ENCODE measurements at places on chromosomes 12 and 14. TPM values are rescaled to one million over a fixed set of nuclear protein-coding genes. Genes with fewer than 3 reads are reported as not detected.

The SERPINA12 gene
- not detected for total RNA-seq

DNA sequence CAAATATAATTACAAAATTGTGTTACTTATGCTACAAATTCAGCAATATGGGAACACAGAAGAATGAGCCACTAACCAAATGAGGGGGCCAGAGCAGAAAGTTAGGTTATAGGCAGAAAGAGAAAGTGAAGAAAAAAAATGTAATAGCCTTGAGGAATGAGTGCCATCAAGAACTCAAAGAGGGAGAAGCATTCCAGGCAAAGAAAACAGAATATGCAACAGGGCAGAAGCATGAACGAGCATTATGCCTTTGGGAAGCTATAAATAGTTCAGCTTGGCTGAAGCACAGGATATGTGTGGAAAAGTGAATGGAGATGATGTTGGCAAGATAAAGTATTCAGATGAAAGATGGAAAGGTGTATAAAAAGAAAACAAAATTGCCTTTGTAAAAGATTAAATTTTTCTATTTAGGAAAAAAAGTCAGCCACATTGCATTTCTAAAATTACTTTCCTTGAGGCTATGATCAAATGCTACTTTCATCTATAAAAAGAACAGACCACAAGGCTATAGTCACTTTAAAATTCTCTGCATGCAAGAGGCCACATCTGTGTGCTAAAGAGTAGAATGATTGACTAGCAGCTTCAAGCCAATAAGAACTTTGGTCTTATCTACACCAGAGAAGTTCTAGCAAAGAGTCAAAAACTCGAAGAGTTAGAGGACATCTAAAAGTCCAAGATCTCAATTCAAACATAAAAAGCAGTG, 193.6 kb upstream of the GARIN6 start:
- DNase-seq, result no peak
- H3K27me3 ChIP-seq, result no peaks in the 10 kb centered on the region
- no peak overlapping the region for H3K4me3 ChIP-seq
- H3K27ac ChIP-seq, result no peak overlapping the region

The TRPV4 gene
- not detected for total RNA-seq

The PPP1R1A gene
- not detected for total RNA-seq

The PAX9 gene
- total RNA-seq, result 0.27 TPM

GRCh38 chr12:23004473-23005020, 379.6 kb downstream of the ETNK1 start:
- no peaks in the 10 kb centered on the region for H3K4me1 ChIP-seq
- no peak overlapping the region for H3K4me3 ChIP-seq
- no peak for DNase-seq
- H3K36me3 ChIP-seq, result no peaks in the 10 kb centered on the region

DNA sequence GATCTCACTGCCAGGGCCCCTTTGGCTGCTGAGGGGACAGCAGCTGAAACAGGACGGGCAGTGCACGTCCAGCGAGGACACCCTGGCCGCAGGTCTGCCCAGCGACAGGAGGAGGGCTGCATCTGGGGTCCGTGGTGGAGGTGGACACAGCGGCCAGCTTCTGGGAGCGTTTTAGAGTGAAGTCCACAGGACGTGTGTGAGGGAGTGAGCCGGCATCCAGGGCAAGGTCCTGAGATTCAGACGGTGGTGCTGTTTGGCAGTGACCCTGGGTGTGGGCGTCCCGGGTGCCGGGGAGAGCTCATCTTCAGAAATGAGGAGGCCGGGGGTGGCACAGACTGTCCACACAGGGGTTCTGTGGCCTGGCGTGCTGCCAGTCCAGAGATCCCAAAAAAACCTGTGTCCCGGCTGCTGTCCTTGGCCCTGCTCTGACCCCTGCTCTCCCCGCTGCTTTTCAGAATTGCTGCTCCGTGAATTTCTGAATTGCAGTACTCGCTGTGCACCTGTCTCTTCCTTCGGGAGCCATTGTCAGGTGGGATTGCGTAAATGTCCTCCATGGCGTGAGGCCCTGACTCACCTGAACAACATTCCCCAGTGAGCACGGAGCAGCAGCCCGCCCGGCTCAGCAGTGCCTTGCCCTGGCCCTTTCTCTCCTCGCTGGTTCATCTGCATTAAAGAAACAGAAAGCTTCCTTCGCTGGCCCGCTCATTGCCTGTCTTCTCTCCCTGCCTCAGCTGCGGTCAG, 183.5 kb upstream of the C14orf180 start:
- no peaks in the 10 kb centered on the region for H3K27me3 ChIP-seq
- DNase-seq, result no peak
- H3K4me3 ChIP-seq, result no peak overlapping the region
- H3K27ac ChIP-seq, result no peak overlapping the region
- no peaks in the 10 kb centered on the region for H3K36me3 ChIP-seq

The RAB15 gene
- total RNA-seq, result 2.8 TPM

- no peak for DNase-seq
- no peak overlapping the region for H3K4me3 ChIP-seq
- H3K4me1 ChIP-seq, result no peaks in the 10 kb centered on the region
- H3K27ac ChIP-seq, result no peak overlapping the region
- H3K36me3 ChIP-seq, result no peaks in the 10 kb centered on the region
- no peaks in the 10 kb centered on the region for H3K27me3 ChIP-seq
These were observed 59.6 kb upstream of the SCN8A start for GRCh38 chr12:51531284-51531977.

DNA sequence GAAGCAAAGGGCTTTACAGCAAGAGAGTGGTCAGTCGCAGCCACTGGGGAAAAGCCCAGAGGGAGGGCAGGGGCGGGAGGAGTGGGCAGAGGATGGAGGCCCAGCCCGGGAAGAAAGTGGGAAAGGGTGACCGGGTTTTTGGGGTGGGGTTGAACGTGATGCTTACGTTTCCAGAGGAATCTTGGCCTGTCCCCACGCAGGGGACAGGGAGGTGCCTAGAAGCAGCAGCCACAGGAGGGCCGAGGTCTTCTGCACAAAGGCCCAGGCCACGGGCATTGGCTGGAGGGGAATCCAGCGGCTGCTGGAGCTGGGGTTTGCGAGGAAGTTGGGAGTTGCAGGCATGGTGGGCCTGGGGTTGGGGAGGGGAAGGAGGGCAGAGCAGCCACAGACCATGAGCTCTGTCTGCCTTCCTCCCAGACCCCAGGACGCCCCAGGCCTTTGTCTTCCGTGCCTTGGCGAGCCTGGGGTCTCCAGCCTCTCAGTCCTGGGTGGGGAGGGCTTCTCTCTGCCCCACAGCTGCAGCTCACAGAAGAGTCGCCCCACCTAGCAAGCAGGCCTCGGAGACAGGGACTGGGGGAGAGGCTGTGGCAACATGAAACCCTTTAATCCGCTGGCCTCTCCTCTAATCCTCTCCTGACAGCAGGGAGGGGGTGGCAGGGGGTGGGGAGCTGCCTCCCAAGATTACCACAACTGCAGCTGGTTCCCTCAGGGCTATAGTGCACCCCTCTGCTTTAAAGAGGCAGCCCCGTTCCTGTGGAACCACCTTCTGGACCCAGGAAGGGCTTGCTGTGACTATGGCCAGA, at the start of gene CACNA2D4:
TSS of gene CACNA2D4 (minus strand) at position 572 of the 803 bp plus-strand sequence. CDS start at position 393, 179 bp downstream.
- H3K27ac ChIP-seq, result no peak within 1 kb of the TSS
- no peak for DNase-seq
- no peak within 1 kb of the TSS for H3K4me3 ChIP-seq
- H3K36me3 ChIP-seq, result no peaks in the 10 kb centered on the region
- H3K27me3 ChIP-seq, result no peaks in the 10 kb centered on the region

The TDRD9 gene
- not detected for total RNA-seq

DNA sequence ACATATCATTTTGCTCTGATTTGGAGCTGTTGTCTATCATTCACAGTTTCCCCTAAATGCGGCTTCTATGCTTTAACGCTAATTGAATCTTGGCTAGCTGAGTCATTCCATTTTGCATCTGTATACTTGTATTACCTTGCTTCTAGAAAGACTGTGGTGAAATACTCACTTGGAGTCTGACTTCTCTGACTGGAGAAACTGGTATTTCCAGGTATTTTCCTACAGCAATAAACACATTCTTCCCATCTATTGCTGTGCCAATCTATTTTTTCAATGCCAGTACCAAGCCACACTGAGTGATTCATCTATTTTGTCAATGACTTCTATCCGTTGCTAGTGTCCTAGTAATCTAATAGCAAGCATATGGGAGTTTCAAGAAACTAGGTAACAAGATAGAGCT, 76.0 kb upstream of the ST8SIA1 start:
- H3K4me1 ChIP-seq, result peaks cover 10% of the 10 kb centered on the region
- no peak for DNase-seq
- H3K36me3 ChIP-seq, result no peaks in the 10 kb centered on the region
- H3K27me3 ChIP-seq, result no peaks in the 10 kb centered on the region
- H3K27ac ChIP-seq, result no peak overlapping the region
- no peak overlapping the region for H3K4me3 ChIP-seq

The SEL1L gene
- 54.0 TPM for total RNA-seq

The RNASE4 gene
- 1.1 TPM for total RNA-seq

DNA sequence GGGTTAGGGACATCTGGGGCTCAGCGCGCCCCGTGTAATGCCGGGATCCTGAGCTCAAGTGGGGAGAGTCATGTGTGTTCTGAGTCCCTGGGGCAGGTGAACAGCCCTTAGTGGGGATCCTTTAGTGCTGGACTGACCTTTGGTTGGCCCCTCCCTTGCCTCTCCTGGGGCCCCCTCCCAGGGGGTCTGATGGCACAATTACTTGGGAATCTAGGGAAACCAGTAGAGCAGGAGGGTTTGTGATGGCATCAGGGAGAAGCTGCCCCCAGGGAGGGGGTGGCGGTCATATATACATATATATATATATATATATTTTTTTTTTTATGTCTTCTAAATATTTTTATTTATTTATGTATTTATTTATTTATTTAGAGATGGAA, at the start of gene MORN3:
TSS of gene MORN3 (minus strand) at position 134 of the 380 bp plus-strand sequence. CDS start 171 bp downstream, outside the sequence.
- H3K36me3 ChIP-seq, result peaks cover 1% of the 10 kb centered on the region
- no peak within 1 kb of the TSS for H3K27ac ChIP-seq
- DNase-seq, result no peak
- H3K27me3 ChIP-seq, result no peaks in the 10 kb centered on the region
- no peak within 1 kb of the TSS for H3K4me3 ChIP-seq
- H3K4me1 ChIP-seq, result peaks cover 15% of the 10 kb centered on the region

DNA sequence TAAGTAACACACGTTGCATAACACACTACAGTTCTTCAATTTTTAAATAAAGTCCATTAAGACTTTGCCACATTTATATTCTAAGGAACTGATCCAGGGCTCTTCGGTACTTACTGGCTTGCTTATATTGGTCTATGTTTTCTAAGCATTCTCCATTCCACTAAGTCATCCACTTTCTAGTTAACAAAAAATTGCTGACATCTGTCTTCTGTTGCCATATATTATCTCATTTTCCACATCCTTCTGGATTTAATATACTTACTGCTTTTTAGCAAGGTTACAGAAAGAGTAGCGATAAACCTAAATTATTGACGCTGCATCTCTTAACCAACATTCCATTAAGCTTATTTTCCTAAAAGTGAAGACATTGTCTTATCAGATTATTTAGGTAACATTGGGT, 238.4 kb upstream of the LRIG3 start:
- H3K4me3 ChIP-seq, result no peak overlapping the region
- no peaks in the 10 kb centered on the region for H3K4me1 ChIP-seq
- no peak overlapping the region for H3K27ac ChIP-seq

The RNASE7 gene
- not detected for total RNA-seq

DNA sequence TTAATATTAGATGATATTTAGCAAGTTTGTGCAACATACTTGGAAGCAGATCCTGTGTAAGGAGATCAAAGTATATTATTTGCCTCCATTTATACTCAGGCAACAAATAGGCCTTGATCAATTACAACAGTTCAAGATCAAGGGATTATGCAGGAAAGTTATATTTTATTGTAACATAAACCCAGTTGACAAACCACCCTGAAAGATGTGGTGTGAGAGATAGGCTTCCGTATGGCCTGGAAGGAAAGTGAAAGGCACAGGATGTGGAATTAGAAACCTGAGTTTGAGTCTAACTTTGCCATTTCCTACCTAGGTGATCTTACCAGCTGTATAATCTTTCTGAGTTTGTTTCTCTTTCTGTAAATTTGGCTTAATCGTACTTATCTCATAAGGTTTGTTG, 284.1 kb downstream of the BMP4 start:
- no peaks in the 10 kb centered on the region for H3K27me3 ChIP-seq
- H3K36me3 ChIP-seq, result no peaks in the 10 kb centered on the region
- H3K4me1 ChIP-seq, result no peaks in the 10 kb centered on the region
- no peak for DNase-seq
- H3K27ac ChIP-seq, result no peak overlapping the region

DNA sequence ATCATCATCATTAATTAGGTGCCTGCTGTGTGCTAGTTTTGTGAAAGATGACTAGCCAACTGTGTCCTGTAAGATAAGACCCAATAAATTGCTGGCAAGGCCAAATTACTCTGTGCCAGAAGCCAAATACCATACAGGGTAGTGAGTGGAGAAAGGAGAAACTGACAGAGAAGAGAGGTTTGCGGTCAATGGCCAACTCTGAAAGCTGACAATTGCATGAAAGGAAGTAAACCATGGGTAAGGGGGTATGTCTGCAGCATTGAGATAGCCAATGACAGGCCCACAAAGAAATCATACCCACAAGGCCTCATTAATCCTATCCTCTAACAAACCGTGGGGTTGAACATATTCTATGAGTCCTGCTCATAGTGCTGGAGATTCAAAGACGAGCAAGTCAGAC, 236.6 kb upstream of the CCDC196 start:
- H3K36me3 ChIP-seq, result no peaks in the 10 kb centered on the region
- no peak for DNase-seq
- H3K27me3 ChIP-seq, result no peaks in the 10 kb centered on the region
- H3K4me1 ChIP-seq, result no peaks in the 10 kb centered on the region

The ETFBKMT gene
- 1.4 TPM for total RNA-seq

DNA sequence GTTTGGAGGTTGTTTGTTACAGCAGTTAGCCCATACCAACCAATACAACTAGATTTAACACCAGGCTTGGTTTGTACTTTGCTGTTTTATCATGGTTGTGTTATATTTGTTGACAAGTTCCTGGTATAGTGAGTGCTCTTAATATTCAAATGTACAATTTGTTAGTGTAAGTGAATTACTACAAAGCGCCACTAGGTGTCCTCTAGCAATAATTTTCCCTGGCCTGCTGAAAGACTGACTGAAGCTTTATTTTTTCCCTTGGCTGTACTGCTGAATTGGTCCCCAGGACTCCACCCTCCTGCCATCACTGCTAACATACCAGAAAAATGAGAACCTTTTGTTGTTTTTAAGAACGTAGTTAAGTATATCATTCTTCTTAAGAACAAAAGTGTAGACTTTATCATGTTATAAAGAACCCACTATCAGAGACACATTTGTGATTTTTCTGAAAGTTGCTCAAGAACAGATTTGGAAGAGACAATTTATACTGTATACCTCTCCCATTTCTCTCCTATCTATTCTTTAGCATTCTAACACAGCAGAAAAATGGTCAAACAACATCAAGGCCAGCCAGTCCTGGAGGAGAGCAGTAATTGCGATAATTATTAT, 75.3 kb upstream of the FAR2 start:
- no peaks in the 10 kb centered on the region for H3K36me3 ChIP-seq
- no peak overlapping the region for H3K27ac ChIP-seq
- no peaks in the 10 kb centered on the region for H3K4me1 ChIP-seq
- H3K27me3 ChIP-seq, result no peaks in the 10 kb centered on the region

DNA sequence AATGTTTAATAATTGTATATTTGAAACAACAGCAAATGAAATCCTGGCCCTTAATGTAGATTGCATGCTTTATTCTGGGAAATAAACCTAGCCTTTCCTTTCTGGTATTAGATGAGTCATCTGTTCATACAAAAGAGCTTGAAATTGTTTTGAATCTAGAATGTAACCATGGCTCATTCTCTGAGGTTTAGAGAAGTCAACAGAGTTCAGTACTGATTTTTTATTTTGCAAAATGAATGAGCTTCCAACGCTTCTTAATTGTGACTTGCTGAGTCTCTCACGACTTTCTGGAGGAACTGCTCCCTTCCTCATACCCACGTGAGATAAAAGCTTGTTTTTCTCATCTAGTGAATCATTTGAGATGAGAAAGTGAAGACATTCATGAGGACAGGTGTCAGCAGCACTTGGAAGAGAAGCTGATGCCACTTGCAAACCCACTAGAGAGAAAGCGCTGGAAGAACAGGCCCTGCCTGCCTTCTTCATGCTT, 509.6 kb downstream of the VRK1 start:
- peaks cover 13% of the 10 kb centered on the region for H3K4me1 ChIP-seq
- no peaks in the 10 kb centered on the region for H3K36me3 ChIP-seq
- H3K27me3 ChIP-seq, result no peaks in the 10 kb centered on the region
- peak; percentile 67 for DNase-seq

Measured in GM12878 (cell line).